ENCODE measurements at places on chromosomes 7 and 10.

DNA sequence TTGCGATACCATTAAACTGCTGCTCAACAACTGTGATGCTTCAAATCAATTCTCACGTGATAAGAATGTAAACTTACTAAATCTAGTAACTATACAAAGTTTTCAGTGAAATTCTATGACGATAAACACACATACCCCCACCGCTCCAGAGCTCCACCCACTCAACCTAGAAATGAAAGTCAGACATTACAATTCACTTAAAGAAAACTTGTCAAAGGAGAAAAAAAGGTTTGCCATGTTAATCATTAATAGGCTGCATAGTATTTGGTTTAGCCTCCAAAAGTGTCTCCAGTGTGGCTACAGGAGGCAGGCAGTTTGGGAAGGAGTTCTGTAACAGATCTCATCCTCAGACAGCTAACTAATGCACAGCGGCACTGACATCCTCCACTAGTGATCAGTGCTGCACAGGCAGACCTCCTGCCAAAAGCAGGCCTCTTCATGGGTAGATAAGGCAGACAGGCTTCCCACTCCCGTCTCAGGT is 3.1 kb downstream of the HERPUD2 start:
- no peak for DNase-seq

DNA sequence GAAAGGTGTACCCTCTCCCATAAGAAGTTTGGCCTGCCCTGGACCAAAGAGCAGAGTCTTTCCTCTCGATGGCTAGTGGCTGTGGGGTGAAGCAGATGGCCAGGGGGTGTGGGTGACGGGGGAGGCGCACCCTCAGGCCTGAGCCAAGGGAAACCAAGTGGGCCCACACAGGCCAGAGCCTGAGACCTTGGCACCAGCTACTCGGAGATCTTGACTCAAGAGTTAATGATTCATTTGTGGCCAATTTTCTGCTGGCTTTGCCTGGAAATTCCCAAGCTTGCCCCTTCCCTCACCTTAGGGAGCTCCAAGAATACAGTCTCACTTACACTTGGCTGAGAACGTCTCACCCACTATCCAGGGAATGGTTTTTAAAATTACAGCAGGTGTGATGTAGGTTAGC is 42.7 kb downstream of the ZMIZ1 start:
- no peak for DNase-seq

DNA sequence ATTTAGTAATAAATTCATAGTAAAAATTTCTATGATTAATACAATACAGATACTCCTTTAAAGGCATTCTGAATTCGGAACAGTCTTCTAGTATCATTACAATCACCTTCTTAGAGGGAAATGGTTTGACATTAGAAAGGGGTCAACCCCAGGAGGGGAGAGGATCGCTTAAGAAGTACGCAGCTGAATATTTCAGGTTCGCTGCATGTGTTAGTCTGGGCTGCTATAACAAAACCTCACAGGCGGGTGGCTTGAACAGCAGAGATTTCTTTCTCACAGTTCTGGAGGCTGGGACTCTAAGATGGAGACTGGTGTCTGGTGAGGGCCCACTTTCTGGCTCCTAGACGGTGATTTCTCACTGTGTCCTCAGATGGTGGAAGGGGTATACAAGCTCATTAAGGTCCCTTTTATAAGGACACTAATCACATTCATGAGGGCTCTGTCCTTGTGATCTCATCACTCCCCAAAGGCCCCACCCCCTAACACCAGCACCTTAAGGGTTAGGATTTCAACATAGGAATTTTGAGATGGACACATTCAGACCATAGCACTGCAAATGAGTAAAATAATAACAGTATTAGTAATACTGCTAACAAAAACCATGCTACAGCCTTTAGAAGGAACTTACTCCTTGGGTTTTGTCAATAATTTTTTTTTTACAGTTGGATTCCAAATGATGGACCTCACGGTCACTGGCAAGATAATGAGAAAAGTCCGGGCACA is 34.0 kb downstream of the GNA12 start:
- DNase-seq, result no peak

DNA sequence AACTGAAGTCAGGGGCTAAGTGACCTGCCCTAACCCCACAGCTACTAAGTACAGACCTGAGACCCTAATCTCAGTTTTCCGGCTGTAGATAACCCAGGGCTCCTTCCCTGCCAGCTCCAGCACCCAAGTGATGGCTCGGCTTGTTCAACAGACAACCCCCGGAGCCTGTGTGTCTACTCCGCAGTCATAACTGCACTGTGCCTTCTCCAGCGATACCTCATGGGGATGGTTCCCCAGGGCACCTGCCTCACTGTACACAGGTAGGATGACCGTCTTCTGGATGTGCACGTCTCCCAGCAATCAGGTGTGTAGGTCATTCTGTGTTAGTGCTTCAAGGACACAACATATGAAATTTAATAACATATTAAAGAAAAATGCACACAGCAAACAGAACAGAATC is 37.1 kb downstream of the CPXM2 start:
- no peak for DNase-seq

DNA sequence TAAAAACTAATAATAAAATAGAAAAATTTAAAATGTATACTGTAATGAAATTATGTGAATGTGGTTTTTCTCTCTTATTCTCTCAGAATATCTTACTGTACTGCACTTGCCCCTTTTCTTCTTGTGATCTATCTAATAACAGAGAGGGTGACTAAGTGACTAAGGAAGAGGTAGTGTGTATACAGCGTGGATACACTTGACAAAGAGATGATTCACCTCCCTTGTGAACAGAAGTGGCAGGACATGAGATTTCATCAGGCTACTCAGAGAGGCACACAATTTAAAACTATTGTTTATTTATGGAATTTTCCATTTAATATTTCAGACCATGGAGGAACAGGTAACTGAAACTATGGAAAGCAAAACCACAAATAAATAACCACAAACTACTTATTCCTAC is 806.6 kb upstream of the GHITM start:
- no peak for DNase-seq

DNA sequence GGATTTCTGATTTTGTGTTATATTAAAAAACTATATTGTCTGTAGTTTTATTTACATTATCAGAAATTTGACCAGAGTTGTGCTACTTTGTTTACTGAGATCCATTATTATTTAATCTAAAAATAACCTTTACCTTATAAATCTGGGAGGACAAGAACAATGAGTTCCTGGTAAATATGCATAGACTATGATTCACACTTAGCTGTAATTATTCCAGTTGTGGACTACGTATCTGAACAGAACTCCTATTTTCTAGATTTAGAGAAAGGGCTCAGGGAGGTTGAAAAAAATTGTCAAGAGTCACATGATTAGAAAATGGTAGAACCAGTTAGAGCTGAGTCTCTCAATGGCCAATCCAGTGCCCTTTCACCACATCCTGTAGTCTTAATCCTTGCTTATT is 4.2 kb upstream of the GPR158 start:
- DNase-seq, result no peak

DNA sequence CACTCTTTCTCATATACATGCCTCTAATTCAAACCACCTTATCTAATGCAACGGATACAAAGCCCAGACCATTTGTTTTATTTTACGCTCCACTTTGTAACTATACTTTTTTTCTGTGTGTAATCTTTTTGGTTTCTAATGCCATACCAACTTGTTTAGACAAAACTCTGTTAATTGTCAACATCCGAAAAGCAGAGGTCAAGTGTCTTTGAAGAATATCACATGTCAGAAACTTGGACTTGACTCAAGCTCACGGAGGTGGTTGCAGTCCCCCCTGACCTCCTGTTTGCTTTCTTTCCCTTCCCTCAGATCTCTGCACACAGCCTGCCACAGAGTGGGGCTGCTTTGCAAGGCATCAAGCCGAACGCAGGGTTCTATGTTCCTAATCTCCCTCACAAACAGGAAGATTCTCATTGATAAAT is 698.9 kb downstream of the PARD3 start:
- DNase-seq, result no peak

DNA sequence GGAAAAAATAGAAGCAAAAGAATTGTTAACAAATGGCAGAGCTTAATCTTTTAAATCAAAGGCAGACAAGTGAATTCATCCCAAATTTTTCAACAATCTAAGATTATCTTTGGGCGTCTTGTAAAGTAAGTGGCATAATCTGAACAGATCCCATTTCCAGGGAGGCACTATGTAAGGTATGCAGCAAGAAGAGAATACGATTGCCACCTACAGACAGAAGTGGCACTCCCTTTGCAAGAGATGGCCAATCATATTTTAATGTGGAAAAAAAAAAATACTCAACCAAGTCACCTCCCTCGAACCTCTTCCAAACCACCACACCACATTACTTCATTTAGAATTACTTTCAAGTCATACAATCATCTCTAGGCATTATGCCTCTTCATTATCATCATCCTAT is 4.0 kb downstream of the GFRA1 start:
- DNase-seq, result no peak

DNA sequence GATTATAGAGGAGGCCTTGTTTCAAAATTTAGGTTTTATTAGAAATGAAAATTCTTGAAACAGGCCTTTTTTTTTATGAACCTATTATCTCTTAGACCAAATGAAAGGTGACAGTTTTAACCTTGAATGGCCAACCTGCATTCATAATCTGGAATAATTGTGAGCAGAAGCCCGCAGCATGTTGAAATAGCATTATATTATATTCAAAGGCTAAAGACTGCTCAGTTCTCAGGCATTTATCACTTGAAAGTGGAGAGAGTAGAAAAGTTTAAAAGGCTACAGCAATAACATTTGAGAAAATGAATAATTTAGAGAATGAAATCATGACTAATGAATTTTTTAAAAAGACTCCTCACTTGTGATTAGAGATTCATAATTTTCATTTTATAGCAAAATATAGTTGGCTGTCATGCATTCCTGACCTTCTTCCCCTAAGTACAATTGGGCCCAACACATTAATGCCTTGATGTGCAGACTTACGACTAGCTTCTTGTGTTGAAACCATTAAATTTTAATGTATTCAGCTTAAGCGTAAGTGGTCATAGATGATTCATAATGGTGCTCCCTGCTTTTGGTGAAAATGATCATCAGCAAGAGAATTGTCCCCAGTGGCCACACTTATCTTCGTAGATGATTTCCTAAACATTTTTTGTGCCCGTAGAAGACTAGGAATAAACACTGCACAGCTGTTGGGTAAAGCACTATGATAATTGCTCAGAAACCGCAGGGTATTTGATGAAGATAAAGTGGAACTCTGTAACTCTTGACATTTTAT is 346.6 kb upstream of the BMPER start:
- no peak for DNase-seq

- DNase-seq, result no peak
These were observed 37.3 kb upstream of the LEP start for GRCh38 chr7:128203710-128204214.

GRCh38 chr10:129056734-129057689 is 410.0 kb upstream of the MGMT start:
- no peak for DNase-seq

DNA sequence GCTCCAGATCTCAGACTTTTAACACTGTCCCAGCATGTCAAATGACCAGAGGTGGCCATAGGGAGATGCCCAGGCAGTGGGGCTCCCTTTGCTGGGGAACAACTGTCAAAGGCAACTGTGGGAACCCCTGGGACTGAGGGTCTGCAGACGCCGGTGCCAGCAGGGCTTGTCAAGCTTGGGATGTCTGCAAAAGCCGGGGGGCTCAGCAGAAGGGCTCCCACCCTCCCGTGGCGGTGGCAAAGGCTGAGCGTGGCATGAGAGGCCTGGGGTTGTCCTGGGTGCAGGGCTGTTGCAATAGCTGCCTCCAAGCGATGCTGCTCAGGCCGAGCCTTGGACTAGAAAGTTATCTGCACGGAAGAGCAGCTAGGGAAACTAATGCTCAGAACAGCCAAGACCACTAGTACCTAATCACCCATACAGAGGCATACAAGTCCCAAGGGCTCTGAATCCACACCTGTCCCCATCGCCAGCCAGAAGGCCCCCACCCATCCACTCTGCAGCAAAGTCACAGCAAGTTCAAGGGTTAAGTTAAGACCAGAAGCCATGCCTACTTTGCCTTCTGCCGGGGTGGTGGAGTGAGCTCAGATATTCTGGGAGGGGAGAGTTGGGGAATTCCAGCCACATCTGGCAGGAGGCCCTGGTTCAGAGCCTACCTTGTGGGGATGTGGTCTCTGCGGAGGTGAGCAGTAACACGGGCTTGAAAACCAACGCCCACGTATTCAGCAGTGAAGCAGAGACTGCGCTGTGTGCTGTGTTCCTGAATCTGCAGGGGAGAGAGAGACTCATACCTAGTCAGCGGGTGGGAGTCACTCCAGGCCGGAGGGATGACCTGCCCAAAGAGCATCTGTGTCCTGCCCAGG is 4.6 kb downstream of the SH2B2 start:
- DNase-seq, result no peak

DNA sequence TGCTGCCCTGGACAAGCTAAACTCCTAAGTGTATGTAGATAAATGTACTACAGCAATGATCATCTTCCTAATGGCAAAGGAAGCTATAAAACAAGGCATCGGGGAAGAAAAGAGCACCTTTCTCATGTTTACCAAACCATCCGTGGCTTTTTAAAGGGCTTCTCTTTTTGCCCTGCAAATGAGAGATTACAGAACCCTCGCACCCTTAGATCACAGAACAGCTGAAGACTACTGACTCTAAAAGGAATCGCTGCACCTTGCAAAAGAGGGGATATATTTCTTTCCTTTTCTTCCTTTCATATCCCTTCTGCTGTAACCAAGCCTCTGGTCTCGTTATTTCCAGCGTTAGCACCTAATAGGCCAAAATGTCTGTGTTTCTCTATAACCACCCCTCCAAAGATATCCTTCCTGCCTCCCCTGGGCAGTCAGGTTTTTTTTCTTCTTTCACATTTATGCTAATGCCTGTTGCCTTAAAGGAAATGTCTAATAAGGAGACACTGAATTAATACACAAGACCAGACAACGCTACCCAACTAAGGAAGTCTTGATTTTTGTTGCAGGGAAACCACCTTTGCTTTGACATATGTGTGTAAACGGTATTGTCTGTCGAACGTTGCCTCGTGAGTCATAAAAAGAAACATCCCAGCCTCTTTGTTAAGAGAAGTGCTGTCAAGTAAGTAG is 10.5 kb downstream of the ST8SIA6 start:
- no peak for DNase-seq

DNA sequence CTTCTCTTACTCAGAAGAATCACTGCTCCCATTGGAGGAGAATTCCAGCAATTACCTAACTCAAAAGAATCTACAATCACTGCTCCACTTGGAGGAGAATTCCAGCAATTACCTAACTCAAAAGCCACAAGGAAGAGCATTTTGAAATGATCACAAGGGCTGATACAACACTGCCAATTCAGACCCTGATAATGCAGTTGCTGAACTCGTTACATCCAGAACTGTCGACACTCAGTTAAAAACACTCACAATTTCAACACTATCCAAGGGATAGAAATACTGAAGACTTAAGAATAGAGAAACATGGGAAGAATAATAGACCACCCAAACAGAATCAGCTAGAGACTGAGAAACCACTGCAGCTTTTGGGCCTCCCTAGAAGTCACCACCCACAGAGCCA is 27.8 kb downstream of the AFAP1L2 start:
- no peak for DNase-seq

Data from stimulated activated CD4-positive, alpha-beta T cell treated with anti-CD3 and anti-CD28 coated beads, TNF-alpha, amount 100 ng/mL, for 24 hours (primary cell).